Activated CD8-positive, alpha-beta memory T cell treated with anti-CD3 and anti-CD28 coated beads for 4 hours (primary cell): ENCODE measurements at places on chromosomes 6 and 20.

DNA sequence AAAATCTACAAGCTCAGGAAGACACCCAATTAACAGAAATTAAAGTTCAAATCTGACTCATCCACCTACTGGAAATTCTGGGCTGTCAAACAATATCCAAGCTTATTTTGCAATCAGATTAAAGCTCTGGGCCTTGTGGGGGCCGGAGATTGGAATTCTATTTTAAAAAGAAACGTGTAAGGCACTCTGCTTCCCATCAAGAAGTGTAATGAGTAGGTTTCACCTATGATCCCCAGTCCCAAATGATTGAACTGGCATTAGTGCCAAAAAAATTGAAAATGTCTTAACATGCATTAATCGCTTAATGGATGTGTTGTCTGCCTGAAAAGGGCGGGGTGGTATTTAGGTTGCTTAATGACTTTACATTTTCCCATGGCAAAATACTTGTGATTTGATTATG lies 542.4 kb upstream of the BTBD3 start:
- no peak for DNase-seq

DNA sequence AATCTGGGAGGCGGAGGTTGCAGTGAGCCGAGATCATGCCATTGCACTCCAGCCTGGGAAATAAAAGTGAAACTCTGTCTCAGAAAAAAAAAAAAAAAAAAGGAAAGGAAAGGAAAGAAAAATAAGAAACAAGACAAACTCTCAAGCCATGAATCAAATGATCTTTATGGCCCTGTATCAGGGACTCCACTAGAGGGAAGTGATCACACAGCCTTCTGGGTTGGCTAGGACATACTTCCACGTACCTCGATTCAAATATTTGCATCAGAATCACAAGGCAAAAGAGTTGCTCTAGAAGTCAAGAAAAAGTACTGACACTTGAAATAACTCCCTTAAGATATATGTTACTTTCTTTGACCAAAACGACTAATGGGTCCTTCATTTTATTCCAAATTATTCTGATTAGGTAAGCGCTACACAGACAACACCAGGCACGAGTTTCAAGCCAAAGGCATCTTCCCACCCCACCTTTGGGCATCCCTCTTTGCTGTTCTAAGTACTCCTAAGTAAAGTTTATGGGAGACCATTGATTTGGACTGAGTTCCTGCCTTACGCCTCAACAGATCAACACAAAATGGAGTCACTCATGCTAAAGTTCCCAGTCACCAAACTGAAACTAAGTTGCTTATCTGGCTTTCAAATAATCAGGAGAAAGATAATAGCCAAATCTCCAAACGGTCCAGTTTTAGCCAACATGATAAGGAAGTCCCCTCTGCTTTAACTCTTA lies 77.5 kb upstream of the NT5E start:
- no peak for DNase-seq

DNA sequence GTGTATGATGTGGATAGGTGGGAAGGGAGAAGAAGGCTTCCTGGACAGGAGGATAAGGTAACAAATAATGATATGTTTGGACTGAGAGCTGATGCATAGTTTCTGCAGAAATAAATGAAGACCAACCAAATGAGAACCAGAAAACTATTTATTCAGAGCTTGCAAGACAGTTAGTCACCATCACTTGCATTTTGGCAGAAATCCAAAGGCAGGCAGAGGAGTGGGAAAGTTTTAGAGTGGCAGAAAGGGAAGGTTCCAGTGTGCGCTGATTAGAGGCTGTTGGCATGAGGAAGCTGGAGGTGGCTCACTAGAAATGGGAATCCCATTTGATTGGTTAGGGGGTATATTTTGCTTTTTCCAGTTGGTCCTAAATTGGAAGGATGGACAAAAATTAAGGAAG lies 13.0 kb upstream of the F13A1 start:
- DNase-seq: no peak

- peak; percentile 3 for DNase-seq
Measured at GRCh38 chr20:33947709-33948295, 45.9 kb upstream of the RALY start.

DNA sequence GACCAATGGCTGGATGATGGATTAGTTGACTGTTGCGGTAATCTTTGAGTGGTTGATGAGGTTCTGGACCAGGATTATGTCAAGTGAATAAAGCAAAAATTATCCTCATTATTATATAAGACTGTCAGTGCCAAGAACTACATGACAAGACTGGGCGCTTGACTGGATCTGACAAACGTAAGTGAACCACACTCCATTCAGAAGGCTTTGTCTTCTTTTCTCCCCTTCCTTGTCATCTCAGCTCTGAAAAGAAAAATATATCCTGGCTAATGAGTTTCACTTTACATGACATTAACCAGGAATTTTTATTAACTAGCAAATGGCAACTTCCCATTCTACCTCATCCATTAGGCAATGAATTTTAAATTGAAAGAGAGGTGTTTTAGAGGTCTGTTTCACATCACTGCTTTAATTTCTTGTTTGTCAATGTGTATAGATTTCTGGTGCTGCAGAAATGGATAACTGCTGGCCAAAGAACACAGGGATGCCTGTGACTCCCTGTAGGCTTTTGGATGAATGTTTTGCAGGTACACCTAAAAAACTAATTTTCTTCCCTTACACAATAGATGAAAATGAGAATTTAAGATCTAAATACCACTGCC lies 150.1 kb downstream of the ELOVL4 start:
- DNase-seq: no peak

GRCh38 chr6:11711984-11712711 lies 66.5 kb downstream of the ADTRP start:
- DNase-seq: no peak

GRCh38 chr6:121771937-121772720 lies 336.7 kb downstream of the GJA1 start:
- no peak for DNase-seq

DNA sequence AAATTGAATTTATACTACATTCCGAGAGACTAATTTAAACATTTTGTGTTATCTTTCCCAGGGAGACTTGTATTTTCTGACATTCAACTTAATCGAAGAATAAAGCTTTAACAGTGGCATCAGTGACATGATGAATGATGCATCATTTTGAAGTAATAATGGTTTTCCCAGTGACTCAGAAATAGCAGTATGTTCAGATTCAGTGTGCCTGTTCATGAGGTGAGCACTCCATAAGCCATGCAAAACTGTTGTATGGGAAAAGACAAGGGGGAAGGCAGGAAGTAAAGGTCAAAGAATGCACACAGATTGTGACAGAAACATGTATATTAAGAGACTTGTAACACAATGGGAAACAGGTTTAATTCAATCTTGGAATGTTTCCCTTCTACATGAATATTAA lies 1348.2 kb upstream of the GJE1 start:
- DNase-seq: no peak

- DNase-seq: no peak
Measured at GRCh38 chr6:122740936-122741335, 38.6 kb upstream of the FABP7 start.

DNA sequence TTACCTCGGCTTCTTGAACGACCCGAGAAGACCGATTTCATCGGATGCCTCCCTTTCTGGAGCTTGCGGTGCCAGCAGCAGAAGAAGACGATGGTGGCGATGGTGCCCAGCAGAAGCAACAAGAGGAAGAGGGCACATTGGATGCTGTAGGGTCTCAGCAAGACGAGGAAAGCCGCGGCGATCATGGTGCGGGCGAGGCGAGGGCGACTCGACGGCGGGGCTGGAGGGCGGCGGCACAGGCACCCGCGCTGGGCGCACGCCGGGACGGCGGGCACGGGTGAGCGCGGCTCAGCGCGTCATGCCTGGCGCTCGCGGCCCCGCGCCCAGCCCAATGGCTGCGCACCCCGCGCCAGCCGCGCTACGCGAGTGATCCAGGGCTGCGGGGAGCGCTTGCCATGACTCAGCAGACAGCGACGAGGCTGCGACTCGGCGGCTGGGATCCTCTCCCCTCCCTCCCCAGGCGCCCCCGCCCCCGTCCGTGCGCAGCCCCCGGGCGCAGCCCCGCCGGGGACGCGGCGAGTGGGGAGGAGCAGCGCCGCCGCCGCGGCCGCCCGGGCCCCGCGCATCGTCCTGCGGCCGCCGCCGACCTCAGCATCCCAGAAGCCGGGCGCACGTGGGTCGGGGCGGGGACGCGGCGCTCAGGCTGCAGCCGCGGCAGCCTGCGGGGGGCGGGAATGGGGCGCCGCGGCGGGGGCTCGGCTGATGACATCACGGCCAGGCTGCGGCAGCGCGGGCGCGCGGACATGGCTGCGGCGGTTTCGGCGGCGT lies at the start of gene BEND6:
BEND6 (plus strand) TSS at position 705 of the 768 bp plus-strand sequence. CDS start 26,704 bp downstream, outside the sequence.
- no peak for DNase-seq

- DNase-seq: no peak
Measured at GRCh38 chr6:90368001-90368400, 71.4 kb upstream of the BACH2 start.

GRCh38 chr6:106253172-106253571 lies 72.4 kb downstream of the ATG5 start:
- no peak for DNase-seq

DNA sequence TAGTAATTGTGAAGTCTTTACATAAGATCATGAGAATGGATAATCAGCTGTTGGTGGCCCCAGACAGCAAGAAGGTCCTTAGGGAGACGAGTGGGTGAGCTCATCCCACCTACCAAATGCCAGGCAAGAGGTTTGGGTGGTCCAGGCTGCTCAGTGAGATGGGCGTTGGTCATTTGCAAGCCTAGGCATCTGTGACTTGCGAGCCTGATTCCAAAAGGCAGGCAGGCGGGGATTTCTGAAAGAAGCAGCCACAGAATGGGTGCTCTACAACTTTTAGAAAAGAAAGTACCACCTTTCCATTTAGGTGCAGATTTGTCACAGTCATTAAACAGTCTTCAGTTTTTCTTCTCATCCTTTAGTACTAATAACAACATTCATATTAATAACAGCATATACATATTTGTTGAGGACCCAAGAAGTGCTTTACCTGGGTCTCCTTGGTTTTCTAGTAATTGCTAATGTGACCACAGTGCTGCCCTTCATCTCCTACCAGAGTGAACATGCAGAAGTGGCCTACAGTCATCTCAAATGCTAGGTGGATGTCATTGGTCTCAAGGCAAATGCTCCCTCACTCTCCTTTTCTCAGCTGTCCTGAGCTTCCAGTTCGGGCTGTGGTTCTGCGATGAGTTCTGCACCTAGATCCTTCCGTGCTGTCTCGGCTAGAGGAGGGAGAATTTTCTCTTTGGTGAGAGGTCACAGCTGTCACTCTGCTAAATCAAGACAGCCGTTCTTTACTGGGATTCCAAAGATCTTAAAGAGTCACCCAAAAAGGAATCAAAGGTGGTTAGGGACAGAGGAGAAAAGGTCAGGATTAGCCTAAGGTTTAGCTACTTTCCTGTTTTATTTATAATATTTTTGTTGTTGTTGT lies 2.7 kb downstream of the WRNIP1 start:
- DNase-seq: no peak

GRCh38 chr6:151148111-151148510 lies 91.7 kb upstream of the AKAP12 start:
- no peak for DNase-seq

DNA sequence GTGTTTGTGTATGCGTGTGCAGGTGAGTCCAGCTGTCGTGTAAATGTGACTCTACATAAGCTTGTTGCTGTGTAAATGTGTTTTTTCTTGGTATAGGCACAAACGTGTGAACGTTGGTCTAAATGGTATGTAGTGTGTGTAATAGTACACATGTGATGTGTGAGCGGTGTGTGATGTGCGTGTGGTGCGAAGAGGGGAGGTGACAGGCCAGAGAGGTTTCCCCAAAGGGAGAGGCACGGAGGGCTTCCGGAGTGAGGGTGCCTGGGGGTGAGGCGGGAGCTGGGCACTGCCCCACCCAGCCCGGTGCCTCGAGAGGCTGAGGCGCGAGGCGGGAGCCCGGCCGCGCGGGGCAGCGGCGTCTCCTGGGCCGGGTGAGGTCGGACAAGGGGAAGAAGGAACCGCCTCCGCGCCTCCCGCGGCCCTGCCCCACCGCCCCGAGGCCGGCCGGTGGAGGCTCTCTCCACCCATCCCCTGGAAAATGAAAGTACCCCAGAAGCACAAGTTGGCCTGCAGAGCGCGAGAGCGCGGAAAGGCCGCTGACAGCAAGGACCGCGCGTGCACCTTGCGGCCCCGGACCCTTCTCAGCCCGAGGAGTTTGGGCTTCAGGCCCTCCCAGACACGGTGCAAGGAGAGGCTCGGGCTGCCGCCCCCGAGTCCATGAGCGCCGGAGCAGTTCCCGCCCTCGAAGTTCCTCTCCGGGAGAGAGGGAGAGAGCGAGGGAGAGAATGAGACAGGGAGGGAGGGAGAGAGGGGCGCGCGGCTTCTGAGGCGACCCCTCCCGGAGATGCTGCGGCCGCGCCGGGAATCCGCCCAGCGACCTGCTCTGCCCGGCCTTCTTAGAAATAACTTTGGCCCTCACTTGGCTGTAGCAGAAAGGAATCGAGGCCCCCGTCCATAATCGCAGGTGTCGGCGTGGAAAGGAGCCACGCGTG lies 43.2 kb upstream of the OSTM1 start:
- no peak for DNase-seq

DNA sequence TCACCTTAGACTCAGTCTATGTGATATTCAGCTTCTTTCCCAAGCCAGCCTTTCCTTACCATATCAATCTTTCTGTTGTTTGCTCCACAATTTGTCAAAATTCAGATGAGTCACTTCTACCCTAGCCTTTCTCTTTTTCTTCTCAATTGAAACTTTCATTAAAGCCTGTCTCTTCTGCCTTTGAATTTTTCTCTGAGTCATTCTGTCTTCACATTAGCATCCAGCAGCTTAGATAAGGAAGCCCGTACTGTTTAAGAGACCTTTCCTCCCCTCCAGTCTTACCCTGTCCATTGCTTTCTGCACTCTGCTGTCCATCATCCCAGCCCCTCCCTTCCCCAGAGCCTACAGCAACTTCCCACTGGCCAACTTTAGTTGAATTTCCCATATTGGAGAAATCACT lies 34.9 kb upstream of the RALGAPA2 start:
- DNase-seq: no peak

- no peak for DNase-seq
Measured at GRCh38 chr20:625360-625932, 15.3 kb upstream of the TCF15 start.

DNA sequence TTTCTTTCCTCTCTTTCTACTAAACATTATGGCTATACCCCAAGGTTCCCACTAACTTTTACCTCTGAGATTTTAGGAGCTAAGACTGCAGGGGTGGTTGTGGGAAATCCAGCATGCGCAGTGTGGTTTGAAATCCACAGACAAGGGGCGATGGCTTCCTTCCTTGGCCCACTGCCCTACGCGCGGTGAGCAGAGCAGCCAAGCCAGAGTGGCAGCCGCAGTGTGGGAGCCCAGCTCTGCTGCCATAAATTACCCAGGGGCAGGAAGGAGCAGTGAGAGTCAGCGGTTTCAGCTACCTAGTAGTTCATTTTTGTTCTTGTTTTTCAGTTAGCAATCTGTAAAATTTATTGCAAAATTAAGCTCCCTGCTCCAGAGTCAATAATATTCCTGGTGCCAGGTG lies 101.4 kb downstream of the BMP2 start:
- no peak for DNase-seq

- DNase-seq: no peak
Measured at GRCh38 chr6:156347246-156347645, 429.9 kb upstream of the ARID1B start.

DNA sequence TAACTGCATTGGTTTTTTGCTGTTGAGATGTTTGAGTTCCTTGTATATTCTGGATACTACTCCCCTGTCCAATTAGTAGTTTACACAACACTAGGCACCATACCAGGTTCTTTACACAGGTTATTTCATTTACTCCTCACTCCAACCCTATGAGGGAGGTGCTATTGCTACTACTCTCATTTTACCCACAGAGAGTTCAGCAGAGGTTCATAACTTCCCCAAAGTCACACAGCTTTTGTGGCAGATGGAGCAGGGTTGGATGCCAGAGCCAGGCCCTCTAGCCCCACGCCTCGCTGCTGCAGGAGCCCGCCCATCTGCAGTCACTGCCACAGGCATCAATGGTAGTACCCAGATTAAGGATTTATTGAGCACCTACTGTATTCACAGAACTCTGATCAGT lies 61.7 kb upstream of the MAP3K4 start:
- no peak for DNase-seq
